ENCODE measurements at places on chromosomes 4 and X.

GRCh38 chr4:84579403-84579776, 3.5 kb upstream of the CDS1 start:
- no peak for DNase-seq

- peak; percentile 1 for DNase-seq
Observed at GRCh38 chrX:133215747-133216146, 2.4 kb downstream of the TFDP3 start.

GRCh38 chr4:184309241-184310170, 91.8 kb upstream of the ENPP6 start:
- no peak for DNase-seq

- DNase-seq: no peak
Observed at GRCh38 chr4:176289561-176289960, 20.5 kb upstream of the ASB5 start.

GRCh38 chrX:135295944-135296305, 13.4 kb upstream of the ETDC start:
- DNase-seq: no peak

DNA sequence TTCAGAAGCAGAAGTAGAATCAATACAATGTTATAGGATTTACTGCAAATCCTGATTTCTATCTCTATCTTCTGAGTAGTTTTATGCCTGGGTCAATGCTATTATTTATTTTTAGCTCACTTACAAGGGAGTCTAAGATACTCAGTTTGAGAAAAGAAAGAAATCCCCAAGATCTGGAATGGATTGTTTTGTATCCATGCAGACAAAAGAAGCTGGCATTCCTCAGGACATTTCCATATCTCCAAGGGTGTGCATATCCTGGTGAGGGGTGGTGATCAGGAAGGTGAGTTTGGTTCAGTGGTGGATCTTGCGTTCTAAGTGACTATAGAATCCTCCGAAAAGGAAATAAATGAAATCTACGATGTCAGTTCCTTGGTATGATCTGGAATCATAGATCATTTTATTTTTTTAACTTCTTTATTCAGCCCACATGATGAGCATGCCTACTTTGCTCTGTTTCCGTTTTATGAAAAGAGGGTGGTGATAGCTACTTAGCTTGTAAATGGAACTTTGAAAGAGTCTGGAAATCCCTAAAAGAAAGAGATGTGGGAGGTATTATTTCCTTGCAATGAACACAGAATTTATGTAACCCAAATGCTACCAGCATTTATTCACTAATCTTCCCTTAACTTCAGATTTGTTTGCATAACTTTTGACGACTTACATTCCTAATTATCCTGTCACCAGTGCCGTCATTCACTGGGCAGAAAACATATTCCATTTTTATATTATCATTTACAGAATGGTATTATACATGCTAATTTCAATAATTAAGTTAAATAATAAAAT, 81.1 kb upstream of the RAPGEF2 start:
- no peak for DNase-seq

GRCh38 chrX:37871626-37872302, 24.4 kb upstream of the DYNLT3 start:
- no peak for DNase-seq

DNA sequence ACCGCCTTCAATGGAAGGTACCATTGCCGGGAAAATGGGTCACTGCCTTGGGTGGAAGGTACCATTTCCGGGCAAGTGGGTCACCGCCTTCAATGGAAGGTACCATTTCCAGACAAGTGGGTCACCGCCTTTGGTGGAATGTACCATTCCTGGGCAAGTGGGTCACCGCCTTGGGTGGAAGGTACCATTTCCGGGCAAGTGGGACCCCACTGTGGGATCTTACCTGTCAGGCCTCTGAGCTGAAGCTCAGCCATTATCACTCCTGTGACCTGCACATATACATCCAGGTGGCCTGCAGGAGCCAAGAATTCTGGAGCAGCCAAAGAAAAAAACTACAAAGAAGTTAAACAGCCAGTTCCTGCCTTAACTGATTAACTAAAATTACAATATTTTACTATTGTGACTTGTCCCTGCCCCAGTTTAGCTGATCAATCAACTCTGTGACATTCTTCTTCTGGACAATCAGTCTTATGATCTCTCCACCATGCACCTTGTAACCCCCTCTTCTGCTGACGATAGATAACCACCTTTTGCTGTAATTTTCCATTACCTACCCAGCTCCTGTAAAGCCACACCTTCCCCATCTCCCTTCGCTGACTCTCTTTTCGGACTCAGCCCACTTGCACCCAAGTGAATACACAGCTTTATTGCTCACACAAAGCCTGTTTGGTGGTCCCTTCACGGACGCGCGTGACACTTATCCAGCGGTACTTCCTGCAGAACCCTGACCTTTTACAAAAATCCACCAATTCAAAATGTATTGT, 313.2 kb downstream of the DHRSX start:
- no peak for DNase-seq

DNA sequence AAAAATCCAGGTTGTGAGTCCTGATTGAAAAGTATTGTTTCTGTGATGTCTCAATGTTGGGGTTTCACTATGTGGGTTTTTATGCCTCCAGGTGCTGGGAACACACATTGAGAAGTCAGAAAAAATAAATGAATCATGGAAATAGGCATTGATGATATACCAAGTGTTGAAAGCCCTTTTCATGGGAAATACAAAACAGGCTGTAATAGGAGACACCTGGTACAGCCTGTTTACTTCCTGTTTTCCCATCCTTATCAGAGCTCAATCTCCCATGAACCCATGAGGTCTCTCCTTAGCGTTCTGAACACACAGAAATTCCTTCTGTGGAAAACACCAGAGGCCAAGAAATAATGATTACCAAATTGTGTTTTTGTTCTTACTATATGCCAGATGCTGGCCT, 106.3 kb upstream of the BOD1L1 start:
- no peak for DNase-seq

- DNase-seq: no peak
Observed at GRCh38 chrX:54049801-54050200, 5.5 kb upstream of the PHF8 start.

DNA sequence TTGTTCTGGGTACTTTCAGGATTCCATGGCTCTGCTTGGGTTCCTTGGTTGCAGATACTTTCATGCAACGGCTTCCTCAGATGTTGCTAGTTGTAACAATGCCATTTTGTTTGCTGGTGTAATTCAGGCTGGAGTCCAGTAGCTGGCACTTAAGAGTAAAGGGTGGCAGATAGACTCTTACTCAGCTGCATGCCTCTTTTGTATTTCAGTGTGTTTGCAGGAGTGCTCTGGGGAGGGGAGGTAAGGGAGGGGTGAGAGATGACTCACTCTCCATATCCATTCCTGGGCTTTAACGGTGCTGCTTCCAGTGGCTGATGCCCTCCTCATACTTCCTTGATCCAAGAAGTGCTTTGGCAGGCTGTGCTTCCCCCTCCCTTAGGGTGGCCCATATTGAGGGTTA, 155.2 kb downstream of the ZNF330 start:
- DNase-seq: no peak

GRCh38 chr4:36133658-36134057, 110.7 kb downstream of the ARAP2 start:
- DNase-seq: no peak

GRCh38 chr4:87014284-87014782, 79.5 kb downstream of the AFF1 start:
- no peak for DNase-seq

DNA sequence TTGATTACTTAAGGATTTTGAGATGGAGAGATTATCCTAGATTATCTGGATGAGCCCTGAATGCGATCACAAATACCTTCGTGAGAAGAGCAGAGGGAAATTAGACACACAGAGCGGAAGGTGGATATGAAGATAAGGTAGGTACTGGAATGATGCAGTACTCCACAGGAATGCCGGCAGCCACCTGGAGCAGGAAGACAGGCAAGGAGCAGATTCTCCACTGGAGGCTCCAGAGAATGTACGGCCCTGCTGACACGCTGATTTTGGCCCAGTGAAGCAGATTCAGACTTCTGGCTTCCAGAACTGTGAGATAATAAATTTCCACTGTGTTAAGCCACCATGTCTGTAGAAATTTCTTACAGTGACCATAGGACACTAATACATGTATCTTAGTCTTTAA, 79.4 kb upstream of the PITX2 start:
- no peak for DNase-seq

- DNase-seq: peak; percentile 29
Observed at GRCh38 chrX:154370300-154371016, 4.0 kb downstream of the FLNA start.

GRCh38 chrX:105697984-105698781, 124.2 kb upstream of the NRK start:
- no peak for DNase-seq

- no peak for DNase-seq
Observed at GRCh38 chr4:75723163-75724065, 963 bp upstream of the USO1 start.

DNA sequence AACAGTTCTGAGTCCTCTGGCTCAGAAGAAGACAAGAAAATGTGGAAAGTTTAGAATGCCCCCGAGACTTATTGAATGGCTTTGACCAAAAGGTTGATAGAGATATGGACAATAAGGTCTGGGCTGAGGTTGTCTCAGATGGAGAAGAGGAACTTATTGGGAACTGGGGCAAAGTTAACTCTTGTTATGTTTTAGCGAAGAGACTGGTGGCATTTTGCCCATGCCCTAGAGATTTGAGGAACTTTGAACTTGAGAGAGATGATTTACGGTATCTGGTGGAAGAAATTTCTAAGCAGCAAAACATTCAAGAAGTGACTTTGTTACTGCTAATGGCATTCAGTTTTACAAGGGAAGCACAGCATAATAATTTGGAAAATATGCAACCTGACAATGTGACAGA, 1549.3 kb upstream of the ADGRL3 start:
- no peak for DNase-seq

DNA sequence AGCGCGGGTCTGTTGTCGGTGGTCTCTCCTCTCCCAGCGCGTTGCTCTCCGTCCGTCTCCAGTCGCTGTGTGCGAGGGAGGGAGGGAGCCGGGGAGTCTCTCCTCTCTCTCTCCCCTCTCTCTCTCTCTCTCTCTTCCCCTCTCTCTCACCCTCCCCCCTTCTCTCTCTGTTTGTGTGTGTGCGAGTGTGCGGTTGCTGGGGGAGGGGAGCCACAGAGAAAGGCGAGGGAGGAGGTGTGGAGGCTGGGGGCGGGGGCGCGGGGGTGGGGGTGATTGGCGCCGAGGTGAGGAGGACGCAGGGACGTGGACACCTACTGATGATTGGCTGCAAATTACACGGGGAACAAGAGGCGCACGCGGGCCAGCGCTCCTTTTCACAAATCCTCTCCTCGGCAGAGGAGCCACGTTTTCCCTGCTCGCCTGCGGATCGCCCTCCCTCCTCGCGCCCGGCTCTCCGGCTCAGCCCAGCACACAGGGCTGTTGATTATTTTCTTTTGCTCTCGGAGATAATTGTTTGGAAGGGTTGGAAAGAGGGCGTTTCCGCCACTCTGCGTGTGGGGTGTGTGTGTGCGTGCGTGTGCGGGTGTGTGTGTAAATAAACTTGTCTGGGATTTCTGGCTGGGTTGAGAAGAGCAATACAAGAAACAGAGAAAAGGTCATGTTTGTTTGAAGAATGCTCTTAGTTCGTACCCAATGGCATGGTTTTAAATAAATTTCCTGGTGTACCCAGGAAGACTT, at the start of gene CXXC4:
TSS of gene CXXC4 (minus strand) at position 73 of the 738 bp plus-strand sequence. CDS start 3,092 bp downstream, outside the sequence.
- DNase-seq: no peak

GRCh38 chrX:138708268-138708667, 3.2 kb downstream of the FGF13 start:
- DNase-seq: no peak

DNA sequence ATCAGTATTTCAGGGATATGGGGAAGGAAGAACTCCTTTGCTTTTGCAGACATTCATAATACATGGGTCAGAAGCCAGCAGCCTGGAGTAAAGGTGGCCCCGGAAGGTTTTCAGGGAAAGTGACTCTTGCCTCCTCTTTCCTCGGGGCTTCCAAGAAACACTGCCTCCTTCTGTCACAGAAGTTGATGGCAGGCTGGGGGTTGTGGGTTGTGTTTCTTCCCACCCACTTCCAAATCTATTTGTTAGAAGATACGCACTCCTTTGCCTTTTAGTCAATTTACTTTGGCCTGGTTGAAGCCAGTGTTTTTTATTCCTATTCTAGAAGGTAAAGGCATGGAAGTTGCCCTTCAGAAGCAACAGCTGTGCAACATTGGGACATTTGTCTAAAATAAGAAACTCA, 19.7 kb downstream of the KIT start:
- no peak for DNase-seq

DNA sequence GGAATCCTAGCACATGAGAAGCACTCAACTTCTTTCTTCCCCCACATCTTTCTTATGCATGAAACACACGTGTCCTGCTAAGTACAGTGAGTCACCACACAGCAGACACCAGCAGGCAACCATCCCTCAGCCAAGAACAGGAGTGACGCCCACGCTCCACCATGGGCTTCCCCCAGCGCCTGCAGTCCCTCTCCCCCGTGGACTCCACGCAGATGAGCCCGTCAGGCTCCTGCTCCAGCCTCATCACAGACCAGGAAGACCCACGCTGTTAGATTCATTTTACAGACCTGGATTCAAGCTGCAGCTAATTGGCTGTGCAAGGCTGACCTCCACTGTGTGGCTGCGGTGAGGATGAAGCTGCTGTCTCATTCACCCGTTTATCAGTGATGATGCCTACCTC, 16.7 kb downstream of the HMX1 start:
- no peak for DNase-seq

DNA sequence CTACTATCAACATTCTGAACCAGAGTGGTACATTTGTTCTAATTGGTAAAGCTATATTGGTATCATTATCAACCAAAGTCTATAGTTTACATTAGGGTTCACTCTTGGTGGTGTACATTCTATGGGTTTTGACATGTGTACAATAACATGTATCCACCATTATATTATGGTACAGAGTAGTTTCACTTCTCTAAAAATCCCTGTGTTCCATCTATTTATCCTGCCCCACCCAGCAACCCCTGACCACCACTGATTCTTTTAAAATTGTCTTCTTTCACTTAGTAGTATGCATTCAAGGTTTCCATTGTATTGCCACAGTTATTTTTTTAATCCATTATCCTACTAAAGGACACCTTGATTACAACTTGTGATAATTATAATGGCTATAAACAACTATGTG, 15.3 kb upstream of the TMPRSS11D start:
- DNase-seq: no peak

DNA sequence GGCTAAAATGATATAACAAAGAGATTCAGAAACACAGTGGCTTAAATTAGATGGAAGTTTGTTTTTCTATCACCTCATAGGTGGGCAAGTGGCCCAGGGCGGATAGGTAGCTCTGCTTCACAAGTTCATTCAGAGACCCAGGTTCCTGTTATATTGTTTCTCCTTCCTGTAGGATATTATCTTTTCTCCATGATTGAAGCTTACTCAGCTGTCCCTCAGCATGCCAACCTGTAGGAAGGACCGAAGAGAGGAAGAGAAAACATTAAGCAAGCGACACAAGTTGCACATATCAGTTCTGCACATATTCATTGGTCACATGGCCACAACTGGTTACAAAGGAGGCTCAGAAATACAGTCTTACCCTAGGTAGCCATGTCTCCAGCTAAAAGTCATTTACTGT, 6.9 kb downstream of the KLHL5 start:
- no peak for DNase-seq

Data from CD8-positive, alpha-beta T cell (primary cell).